Activated CD8-positive, alpha-beta T cell treated with anti-CD3 and anti-CD28 coated beads, Interleukin-2, amount 10 ng/mL, durations not matched to agents 7 days and 5 days (primary cell): ENCODE measurements at places on chromosomes 13 and 19. TPM values are rescaled to one million over a fixed set of nuclear protein-coding genes. Genes with fewer than 3 reads are reported as not detected.
A peak's percentile ranks its signal among the peaks of the same experiment; 100 is the strongest.

DNA sequence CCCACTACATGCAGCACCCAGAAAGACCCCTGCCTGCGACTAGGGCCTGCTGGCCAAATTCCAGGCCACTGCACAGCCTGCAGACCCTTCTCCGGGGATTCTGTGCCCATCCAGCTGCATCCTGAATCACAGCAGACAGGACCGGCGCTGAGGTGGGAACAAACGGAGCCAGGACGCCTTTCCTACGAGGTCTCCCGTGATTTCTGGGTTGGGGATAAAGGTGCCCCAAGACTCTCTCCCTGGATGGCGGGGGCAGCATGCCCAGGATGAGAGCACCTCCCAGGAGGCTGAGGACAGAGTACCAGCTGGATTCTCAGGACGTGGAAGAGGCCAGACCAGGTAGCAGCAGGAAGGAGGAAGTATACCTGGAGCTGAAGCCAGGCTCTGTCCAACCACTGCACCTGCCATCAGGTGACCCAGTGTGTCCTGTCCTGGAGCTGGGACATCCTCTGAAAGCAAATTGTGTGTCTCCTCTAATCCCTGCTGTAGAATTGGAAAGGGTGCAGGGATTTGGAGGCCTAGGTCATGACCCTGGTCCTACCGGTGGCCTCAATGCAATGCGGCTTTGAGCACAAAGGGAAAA is 3.4 kb upstream of the FUT5 start:
- DNase-seq: no peak

Gene ZNF578
- 1.9 TPM for total RNA-seq

Gene ICAM4
- 1.1 TPM for total RNA-seq

DNA sequence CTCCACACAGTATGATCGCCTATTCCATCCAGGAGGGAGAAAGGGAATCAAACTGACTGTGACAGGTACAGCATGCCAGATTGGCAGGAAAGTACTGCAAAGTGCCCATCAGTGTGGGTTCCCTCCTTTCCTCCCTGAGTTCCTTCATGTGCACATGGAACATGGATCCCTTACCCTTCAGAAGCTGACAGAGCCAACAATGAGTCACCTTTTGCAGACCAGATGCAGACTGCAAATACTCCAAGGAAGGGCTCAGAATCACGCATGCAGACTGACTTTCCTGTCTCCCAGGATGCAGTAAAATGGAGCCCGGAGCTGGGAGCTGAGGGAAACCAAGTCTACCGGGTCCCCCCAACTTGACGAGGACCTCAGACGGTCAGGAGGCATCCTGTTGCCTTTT is 41.8 kb downstream of the SACS start:
- no peak for DNase-seq

Gene ZFP36
- total RNA-seq: 72.4 TPM

Gene ZNF345
- total RNA-seq: 4.6 TPM

- DNase-seq: no peak
Measured at GRCh38 chr13:76868371-76868770, 17.8 kb downstream of the KCTD12 start.

Gene U2AF1L4
- 23.3 TPM for total RNA-seq

Gene ZNF284
- 2.2 TPM for total RNA-seq

Gene TNFSF13B
- total RNA-seq: 3.1 TPM

- no peak for DNase-seq
Measured at GRCh38 chr19:50478901-50479715, 2.5 kb upstream of the GARIN5A start.

DNA sequence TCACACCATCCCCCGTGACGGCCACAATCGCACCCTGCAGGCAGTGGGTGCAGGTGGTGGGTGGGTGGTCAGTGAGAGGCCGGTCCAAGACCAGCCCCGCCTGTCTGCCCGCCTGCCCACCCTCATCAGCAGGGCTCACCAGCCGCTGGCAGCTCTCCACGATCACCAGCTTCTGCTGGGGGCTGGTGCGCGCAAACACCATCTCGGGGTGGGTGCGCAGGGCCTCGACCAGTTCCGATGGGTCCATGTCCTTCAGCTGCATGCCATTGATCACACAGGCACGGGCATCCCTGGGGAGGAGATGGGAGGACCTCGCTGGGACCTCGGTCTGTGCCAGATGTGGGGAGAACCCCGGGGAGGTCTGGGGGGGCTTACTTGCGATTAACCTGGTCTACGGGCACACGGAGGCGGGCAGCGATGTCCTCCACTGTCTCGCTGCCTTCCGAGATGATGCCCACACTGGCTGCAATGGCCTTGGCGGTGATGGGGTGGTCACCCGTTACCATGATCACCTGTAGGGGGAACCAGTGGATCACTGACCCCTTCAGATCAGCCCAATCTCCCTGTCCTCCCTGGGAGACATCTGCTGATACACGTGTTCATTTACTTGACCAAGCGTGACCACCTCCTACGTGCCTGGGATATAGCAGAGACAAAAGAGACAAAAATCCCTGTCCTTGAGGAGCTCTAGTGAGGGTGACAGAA is 8.0 kb downstream of the ATP4A start:
- no peak for DNase-seq

DNA sequence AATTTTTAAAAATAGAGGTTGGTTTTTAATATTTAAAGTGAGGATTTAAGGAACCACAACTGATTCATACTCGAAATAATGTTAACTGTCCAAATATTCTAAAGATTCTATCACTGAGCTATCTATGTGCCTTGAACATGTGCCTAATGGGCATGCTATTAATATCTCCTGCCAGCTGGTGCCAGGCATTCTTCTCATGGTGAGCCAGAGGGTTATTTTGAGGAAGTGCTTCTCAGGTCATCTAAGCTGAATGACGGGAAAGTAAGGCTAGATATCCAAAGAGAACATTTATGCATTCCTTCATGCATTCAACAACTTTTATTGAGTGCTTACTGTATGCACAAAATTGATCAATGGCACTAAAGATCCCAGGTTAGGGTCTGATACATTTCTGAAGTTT is 138.2 kb downstream of the PIBF1 start:
- no peak for DNase-seq

- DNase-seq: no peak
Measured at GRCh38 chr19:4720037-4720700, 3.5 kb downstream of the DPP9 start.

DNA sequence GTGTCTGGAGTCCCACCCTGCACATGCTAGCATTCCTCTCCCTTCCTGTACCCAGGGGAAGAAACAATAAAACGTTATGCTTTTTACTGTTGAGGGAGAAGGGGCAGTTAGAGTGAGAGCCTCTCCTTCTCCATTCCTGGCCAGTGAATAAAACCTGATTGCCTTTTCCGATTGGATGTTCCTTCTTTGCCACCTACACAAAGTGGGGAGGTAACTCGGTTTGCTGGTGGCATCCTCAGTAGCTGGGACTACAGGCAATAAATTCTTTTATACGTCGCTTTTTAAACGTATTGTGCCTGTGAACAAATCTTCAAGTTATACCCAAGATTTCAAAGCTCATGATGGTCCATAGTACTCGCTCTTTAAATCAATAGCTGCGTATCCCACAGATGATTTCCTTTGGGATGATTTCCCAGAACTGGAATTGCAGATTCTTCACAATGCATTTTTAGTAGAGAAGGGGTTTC is 660 bp upstream of the MVB12A start:
- no peak for DNase-seq

Gene ZNF585A
- total RNA-seq: 7.9 TPM

DNA sequence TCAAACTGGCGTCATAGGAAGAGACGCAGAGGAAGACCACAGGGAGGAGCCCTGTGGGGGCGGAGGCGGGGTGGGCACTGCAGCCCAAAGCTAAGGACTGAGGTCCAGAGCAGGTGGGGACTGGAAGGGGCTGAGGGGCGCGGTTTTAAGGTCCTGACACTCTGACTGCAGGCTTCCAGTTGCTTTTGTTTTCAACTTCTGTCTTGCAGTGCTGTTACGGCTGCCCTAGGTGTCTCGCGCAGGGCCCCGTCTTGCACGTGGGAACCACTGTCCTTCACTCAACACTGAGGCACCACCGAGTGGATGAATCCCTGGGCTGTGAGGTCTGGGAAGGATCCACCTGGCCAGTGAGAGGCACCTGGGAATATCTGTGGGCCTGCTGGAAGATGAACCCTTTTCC is 76.0 kb downstream of the TEX29 start:
- DNase-seq: no peak

DNA sequence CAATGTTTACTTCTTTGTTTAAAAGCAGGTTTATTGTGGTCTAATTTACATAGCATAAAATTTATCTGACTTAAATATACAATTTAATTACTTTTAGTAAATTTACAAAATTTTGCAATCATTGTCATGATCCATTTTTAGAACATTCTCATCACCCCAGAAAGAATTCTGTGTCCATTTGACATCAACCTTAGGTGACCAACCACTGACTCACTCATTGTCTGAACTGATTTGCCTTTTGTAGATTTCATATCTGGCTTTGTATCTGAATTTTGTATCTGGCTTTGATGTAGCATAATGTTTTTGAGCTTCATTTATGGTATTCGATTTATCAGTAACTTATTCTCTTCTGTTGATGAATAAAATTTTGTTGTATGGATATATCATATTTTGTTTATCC is 40.4 kb downstream of the EDNRB start:
- no peak for DNase-seq

- DNase-seq: no peak
Measured at GRCh38 chr13:76454991-76455390, 431.2 kb downstream of the KCTD12 start.

GRCh38 chr13:100608906-100609305 is 20.3 kb upstream of the GGACT start:
- DNase-seq: peak; percentile 54

DNA sequence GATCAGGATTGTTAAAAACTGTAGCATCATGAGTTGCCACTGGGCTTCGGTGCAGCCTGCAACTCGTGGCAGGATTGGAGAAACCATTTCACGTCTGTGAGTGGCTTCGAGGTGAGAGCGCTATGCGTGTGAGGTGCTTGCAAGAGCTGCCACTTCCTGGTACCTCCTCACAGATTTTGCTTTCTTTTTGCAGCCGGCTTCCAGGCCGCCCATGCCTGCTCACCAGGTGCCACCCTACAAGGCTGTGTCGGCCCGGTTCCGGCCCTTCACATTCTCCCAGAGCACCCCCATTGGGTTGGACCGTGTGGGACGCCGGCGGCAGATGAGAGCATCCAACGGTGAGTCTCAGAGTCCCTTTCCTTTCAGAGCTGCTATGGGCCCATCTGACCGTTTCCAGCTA is 57.9 kb upstream of the C1QTNF9 start:
- DNase-seq: peak; percentile 93

DNA sequence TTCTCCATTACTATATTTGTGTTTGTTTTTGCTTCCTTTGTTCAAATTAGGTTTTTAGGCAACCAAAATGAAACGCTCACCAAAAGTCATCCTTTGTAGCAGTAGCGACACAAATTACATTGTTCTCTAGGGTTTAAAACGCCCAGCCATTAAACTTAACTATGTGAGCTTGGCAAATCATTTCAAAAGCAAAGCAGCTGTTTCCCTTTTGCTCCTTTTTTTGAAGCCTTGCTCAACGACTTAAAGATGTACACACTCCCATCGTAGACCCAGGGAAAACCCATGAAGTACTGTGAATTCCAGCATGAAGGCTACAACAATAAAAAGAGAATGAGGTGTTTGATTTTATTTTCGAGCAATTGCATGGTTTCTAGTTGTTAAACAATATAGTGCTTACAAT is 106.7 kb downstream of the RAP2A start:
- DNase-seq: no peak
